Muscle of arm (tissue), 14 donors: ENCODE measurements at places on chromosomes 12 and 14. TPM values are rescaled to one million over a fixed set of nuclear protein-coding genes. Genes with fewer than 3 reads are reported as not detected.

GRCh38 chr12:77847680-77848431, 17.2 kb downstream of the NAV3 start:
- no peak for DNase-seq

Gene LMNTD1
- polyA plus RNA-seq, result not detected

GRCh38 chr14:22554498-22555383, 34.3 kb downstream of the DAD1 start:
- DNase-seq, result no peak

- DNase-seq, result no peak
These were observed 22.7 kb upstream of the PPM1A start for GRCh38 chr14:60226298-60226697.

DNA sequence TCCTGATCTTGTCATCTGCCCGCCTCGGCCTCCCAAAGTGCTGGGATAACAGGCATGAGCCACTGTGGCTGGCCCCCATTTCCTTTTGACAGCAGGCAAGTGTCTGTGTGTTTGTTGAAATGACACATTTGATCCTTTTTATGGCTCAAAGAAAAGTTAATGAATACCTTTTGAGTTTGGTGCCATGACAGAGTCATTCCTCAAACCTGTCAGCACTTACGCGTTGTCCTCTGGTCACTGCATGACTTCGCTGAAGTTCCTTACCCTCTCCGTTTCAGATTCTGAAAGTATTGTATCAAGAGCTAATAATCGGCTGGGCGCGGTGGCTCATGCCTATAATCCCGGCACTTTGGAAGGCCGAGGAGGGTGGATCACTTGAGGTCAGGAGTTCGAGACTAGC, 32.4 kb downstream of the NEMF start:
- DNase-seq, result no peak
